ENCODE measurements at places on chromosomes 4 and X. TPM values are rescaled to one million over a fixed set of nuclear protein-coding genes. Genes with fewer than 3 reads are reported as not detected.

DNA sequence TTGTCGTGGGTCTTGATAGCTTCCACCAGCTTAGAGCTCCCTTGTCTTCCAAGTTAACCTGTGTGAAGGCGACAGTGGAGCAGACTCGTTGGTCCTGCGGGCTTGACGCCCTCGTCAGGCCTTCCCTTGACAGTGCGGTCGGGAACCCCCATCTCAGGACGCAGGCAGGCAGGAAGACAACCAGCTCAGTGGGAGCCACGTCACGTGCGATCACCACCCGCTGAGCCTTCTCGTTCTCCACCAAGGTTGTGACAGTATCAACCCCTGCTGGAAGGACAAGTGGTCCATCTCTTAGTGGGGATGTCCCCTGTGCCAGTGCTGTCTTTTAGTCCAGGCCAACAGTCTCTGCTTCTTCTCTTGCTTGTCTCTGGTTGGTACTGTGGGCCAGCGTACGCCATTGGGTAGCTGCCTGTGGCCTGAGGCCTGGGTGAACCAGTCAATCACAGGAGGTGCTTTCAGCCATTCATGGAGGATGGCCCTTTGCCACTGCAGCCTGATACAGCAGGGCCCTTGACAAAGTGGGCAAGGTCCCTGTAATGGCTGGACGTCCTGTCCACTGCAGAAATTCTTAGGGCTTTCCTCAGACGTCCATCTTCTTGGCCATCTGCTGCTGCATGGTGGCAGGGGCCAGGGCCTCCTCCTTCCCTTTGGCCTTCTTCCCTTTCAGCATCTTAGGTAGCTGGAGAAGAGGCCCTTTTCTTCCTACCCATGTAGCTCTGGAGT lies 31.4 kb downstream of the RGS12 start:
- no peak for DNase-seq

CEP44 gene
- 33.8 TPM for total RNA-seq

DNA sequence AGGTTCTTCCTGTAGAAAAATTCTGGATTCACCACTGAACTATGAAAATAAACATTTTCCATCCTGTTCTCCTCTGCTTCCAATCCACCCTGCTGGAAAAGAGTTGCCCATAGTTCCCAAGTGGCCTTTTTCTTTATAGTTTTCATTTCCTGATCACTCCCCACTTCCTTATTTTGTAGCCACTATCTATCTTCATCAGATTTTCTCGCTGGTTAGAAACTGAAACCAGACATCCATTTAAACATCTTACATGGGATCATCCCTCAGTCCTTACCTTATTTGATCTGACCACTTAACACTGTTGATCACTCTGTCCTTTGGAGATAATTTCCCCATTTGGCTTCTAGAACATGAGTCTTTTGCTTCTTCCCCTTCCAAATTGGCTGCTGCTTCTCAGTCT lies 42.2 kb upstream of the SCOC start:
- DNase-seq: no peak

PAGE5 gene
- total RNA-seq: not detected

GPRASP1 gene
- total RNA-seq: 14.9 TPM

GRCh38 chr4:168771251-168771650 lies 238.8 kb downstream of the CBR4 start:
- DNase-seq: no peak

VCX3A gene
- total RNA-seq: not detected

PI4K2B gene
- 41.2 TPM for total RNA-seq

DNA sequence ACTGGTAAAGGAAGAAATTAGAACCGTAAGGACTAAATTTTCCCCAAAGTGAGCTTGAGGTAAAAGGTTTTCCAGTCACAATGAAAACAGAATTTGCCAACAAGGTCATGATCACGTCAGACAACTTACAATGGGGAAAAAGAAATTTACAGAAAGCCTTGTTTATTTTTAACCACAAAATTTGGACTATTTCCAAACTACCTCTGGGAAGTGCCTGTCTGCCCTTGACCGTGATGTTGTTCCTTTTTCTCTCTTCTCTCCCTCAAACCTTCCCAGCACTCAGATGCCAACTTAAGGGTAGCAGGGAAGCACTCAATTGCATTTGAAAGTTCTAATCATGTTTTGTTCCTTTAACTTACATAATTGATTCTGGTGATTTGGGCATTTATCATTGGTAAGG lies 32.5 kb downstream of the MEPE start:
- DNase-seq: no peak

DNA sequence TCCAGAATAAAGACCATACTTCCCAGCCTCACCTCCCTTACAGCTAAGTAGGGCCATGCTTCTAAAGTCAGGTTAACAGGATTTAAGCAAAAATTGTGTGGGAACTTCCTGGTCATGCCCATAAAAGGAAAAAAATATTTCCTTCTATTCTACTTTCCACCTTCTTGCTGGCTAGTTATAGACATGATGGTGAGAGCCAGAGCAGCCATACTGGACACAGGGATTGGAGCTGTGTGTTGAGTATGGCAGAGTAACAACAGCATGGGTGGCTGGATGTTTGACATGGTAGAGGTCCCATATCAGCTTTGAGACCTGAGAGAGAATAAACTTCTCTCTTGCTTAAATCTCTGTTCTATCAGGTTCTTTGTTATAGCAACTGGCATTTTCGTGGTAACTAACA lies 15.1 kb upstream of the CBR4 start:
- no peak for DNase-seq

RHOH gene
- 46.2 TPM for total RNA-seq

CENPU gene
- 30.5 TPM for total RNA-seq

- no peak for DNase-seq
Measured at GRCh38 chr4:138251938-138252337, 9.8 kb upstream of the SLC7A11 start.

- DNase-seq: no peak
Measured at GRCh38 chr4:170729236-170729635, 639.5 kb upstream of the AADAT start.

DNA sequence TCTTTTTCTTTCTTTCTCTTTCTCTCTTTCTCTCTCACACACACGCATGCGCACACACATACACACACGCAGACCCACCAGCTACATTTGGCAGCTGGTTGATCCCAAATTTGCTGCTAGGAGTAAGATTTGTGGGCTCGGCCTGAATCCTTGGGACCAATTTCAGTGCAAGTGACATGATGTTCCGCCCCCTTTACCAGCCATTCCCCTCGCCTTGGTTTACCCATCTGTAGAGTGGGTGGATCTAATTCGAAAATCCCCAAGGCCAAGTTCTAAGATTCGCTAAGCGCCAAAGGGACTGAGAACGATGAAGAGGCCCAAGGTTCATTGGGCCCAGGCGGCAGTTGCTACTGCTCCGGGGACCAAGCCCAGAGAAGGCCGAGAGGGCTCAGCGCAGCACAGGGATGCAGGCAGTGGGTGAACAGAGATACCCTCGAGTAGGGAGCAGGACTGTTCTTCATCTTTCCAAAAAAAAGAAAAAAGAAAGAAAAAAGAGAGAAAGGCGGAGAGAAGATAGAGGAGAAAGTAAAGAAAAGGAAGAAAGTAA lies 5.8 kb downstream of the NKX3-2 start:
- no peak for DNase-seq

MAGEC3 gene
- not detected for total RNA-seq

G3BP2 gene
- 94.9 TPM for total RNA-seq

DNA sequence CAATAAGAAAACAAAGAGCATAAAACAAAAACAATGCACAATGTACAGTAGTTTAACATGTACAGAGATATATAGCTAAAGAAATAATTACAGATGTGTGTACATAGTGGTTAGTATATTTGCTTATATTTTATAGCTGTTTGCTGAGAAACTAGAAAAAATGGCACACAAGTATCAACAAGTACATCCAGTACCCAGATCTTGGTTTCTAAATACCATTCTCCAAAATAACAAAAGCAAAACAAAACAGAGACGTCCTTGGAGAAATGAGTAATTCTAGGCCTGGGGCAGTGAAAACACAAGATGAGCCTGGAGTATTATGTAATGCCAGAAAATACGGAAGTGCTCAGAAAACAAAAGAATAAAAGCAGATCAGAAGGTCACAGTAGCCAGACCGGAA lies 189.6 kb downstream of the TMEM47 start:
- DNase-seq: no peak

SPANXC gene
- total RNA-seq: not detected

- DNase-seq: no peak
Measured at GRCh38 chr4:77493829-77494551, 111.6 kb upstream of the CXCL13 start.

GPR101 gene
- total RNA-seq: not detected

- DNase-seq: no peak
Measured at GRCh38 chrX:106139048-106139447, 29.1 kb upstream of the PWWP3B start.

APOO gene
- total RNA-seq: 12.1 TPM

RNF150 gene
- total RNA-seq: 1.2 TPM

DNA sequence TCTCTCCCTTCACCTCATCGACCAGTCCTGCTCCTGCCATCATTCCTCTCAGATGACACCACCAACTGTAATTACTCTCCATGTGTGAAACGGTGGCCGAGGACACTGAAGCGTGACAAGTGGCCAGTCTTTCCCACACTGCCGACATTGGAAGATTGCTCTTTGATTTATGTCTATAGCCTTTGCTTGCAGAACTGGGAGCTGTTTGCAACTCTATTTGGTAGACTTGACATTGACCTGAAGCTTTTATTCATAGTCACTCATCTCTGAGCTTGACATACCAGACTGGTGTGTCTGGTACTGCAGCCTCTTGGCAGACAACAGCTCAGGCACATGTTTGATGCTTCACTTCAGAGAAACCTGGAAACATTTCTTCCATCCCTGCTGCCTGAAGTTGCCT lies 121.8 kb upstream of the GALNT7 start:
- DNase-seq: no peak

AKAP14 gene
- total RNA-seq: not detected

RNF128 gene
- 1.7 TPM for total RNA-seq

DNA sequence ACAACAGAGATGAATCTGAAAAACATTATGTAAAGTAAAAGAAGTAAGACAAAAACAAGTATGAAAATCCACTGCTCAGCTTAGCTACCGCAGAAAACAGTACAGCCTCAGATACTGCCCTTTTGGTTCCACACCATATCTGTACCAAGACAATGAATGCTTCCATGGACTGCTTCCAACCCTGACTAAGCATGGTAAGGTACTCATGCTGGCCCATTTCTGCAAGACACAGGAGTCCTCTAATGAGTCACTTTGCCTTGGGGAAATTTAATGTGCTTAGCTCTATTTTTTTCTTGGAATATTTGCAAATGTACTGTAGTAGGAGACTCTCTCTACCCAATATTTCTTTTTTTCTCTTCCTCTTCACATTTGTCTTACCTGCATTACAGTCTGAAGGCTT lies 931.7 kb upstream of the HS3ST1 start:
- DNase-seq: no peak

- DNase-seq: no peak
Measured at GRCh38 chr4:87025614-87026041, 90.8 kb downstream of the AFF1 start.

DNA sequence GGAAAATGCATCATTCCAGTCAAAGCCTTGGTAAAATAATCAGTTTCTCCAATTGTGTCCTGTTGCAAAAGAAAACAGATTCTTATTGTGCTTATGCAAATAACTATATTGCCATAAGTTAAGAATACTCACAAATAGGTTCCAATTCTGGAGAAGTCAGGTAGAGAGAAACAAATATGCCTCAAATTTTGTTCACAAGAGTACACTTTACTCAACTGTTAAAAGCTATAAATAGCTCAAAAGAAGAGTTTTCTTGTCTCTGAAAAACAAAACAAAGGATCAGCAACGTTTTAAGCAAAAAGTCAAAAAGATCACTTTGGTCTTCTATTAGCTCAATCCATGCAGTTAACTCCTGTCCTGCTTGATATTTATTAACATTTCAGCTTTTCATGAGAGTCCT lies 21.9 kb downstream of the SYTL5 start:
- DNase-seq: no peak

PDGFRA gene
- total RNA-seq: 283 TPM

GRCh38 chr4:30945586-30945985 lies 225.4 kb downstream of the PCDH7 start:
- no peak for DNase-seq

GRCh38 chrX:50430917-50431575 lies 39.6 kb downstream of the DGKK start:
- DNase-seq: no peak

GRCh38 chr4:116866106-116866505 lies 219.3 kb downstream of the TRAM1L1 start:
- no peak for DNase-seq

KDR gene
- 5.2 TPM for total RNA-seq

GRCh38 chrX:80237072-80237471 lies 183.2 kb upstream of the TENT5D start:
- DNase-seq: no peak

WDR1 gene
- total RNA-seq: 188 TPM

- no peak for DNase-seq
Measured at GRCh38 chr4:70496231-70496630, 22.1 kb upstream of the AMTN start.

DNA sequence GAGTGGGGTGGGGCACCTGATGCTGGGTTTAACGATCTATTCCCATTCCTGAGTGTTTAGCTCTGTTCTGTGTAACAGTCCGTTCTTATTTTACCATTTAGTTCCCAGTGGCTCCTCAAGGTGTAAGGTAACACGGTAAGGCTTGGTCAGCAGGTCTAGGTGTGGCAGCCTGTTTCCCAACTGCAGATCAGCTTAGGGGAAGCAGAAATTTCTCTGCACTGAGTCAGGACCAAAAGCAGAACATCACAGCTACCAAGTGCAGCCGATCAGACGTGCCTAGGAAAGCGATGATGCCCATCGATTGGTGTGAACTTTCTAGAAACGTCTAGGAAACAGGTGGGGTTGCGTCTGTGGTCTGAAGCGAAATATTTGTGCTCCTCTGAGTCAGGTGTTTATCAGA lies 240.1 kb downstream of the STIM2 start:
- DNase-seq: no peak

- no peak for DNase-seq
Measured at GRCh38 chrX:47321386-47321785, 49.0 kb upstream of the ZNF157 start.

DNA sequence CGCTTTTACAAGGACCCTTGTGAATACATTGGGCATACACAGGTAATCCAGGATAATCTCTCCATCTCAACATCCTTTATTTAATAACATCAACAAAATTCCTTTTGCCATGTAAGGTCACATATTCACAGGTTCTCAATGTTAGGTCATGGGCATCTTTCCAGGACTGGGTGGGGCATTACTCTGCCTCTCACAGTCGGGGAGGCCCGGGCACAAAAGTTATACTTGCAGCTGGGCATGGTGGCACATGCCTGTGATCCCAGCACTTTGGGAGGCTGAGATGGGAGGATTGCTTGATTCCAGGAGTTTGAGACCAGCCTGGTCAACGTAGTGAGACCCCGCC lies 93.7 kb upstream of the AP1S2 start:
- DNase-seq: no peak

SH3RF1 gene
- 55.0 TPM for total RNA-seq

- DNase-seq: no peak
Measured at GRCh38 chr4:80918004-80918403, 112.5 kb upstream of the BMP3 start.

- no peak for DNase-seq
Measured at GRCh38 chr4:89992744-89993143, 98.1 kb downstream of the MMRN1 start.

- no peak for DNase-seq
Measured at GRCh38 chrX:154979629-154980028, 42.9 kb downstream of the F8 start.
